ENCODE measurements at places on chromosomes 1 and 21.

- no peak for DNase-seq
These were observed 65.6 kb downstream of the OPTC start for GRCh38 chr1:203559523-203559922.

- no peak for DNase-seq
These were observed 28.2 kb downstream of the FAAH start for GRCh38 chr1:46422261-46422871.

DNA sequence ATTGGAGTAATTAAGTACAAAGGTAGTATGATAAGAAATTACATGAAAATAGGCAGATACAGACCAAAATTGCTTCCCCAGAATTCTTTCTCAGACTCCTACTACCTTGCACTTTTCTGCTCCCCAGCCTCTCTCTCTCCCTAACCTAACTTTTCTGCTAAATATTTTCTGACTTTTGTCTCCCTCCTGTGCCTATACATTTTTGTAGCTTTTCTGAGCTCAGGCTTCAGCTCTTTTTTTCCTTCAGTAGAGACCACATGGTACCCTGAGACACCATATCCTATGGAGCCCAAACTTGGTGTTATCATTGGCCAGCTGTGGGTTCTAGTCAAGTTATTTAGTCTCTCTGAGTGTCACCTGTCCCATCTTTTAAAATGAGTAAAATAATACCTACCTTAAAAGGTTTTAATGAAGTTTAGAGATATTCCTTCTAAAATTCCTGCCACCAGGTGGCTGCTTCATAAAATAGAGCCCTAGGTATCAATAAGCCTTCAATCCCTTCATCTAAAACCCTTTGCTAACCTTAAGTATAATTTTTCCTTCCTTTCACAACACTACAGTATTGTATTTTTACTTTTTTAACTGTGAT is 237.6 kb upstream of the DUSP10 start:
- no peak for DNase-seq

DNA sequence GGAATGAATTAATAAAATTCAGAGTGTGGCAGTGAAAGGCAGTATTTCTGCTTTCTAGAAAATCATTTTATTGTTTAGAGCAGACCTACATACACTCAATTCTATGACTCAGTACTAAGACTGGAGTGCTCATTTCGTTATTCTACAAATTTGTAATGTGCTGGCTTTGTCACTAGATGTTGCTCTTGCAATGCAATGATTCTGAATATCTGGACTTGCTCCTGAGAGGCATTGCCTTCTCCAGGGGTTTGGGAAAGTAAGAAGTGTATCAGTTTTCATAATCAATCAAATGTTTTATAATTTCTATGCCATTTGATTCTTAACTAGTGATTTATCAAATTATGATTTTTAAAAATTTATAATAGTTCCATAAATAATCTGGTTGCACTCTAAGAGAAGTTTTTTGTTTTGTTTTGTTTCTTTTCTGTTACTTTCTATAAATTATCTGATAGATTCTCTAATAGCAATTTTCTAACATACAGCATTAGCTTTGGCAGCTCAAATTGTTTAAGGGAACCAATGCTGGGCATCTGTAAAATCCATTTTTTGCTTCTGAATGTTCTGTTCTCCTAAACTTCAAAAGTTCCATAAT is 280.5 kb upstream of the SGIP1 start:
- no peak for DNase-seq

DNA sequence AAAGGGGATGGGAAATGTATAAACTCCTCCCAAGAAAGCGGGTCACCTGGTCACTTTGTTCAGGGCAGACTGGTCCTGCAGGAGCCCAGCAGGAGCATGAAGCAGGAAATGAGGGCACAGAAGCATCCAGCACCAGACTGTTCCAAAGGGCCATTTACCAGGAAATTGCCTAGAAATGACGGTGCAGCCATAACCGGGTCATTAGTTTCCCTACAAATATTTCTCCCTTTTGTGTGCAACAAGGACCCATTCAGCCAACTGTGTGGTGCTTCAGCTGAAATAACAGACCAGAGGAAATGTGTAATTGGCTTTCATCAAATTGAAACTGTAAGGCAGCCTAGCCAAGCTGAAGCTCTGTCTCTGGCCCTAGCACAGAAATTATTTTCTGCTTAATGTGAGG is 7.6 kb upstream of the CTTNBP2NL start:
- no peak for DNase-seq

DNA sequence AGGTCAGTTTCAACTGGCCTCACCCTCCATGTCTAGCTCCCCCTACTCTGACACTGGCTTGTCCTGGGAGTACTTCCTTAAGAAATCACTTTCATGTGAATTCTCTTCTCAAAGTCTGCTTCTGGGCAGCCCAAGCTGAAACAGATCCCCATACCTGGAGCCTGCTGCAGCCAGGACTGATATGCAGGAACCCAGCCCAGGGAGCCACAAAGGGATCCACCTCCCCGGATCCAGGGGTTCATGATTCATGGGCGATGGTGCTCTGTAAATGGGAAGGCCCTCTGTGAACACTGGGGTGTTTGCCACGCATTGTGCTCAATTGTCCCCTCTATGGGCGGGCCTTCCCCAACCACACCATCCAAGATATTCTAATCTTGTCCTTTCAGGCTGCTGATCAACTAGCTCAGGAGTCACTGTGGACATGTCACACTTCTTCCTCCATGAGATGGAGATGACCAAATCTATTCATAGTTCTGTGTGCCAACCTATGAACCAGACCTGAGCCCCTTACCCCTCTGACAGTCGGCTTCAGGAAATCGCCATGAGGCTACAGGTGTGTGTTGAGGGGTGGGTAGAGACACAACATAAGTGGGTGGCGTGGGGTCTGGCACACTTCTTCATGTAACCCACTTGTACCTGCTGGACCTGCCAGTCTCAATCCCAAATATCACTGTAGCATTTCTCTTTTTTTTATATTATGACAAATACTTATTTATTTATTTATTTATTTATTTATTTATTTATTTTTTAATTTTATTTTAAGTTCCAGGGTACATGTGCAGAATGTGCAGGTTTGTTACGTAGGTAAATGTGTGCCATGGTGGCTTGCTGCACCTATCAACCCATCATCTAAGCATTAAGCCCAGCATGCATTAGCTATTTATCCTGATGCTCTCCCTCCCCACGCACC is 41.8 kb downstream of the RUNX3 start:
- no peak for DNase-seq

- DNase-seq, result no peak
These were observed 29.1 kb upstream of the IRF2BP2 start for GRCh38 chr1:234638832-234639799.

DNA sequence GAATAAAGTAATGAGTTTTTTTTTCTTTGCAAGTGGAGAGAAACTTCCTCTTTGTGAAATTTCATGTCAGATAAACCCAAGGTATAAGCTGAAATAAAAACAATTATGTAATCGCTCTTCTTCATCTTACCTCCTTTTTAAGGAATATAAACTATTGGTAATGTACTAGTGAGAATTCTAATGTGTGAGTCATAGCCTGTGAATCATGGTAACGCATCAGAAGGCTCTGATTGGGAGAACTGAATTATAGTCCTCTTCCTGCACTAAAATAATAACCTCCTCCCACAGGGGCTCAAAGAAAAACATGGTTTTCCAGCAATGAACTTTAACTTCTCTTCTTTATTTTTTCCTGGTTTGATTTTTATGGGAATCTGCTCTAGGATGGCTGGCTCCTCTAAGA is 57.1 kb upstream of the COX20 start:
- DNase-seq, result no peak

- no peak for DNase-seq
These were observed 6.7 kb downstream of the GORAB start for GRCh38 chr1:170538687-170539086.

DNA sequence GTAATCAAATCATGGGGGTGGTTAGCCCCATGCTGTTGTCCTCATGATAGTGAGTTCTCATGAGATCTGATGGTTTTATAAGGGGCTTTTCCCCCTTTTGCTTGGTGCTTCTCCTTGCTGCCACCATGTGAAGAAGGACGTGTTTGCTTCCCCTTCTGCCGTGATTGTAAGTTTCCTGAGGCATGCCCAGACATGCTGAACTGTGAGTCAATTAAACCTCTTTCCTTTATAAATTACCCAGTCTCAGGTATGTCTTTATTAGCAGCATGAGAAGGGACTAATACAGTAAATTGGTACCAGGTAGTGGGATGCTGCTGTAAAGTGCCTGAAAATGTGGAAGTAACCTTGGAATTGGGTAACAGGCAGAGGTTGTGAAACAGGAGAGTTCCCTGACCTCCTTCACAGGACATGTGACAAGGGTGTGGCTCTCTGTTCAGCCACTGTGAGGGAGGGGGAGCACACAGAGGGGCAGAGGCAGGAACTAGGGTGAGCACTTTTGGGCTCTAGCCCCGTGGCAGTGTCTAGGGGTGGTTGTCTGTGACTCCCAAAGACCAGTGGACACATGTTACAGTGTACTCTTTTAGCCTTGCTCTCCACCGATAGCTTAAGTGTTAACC is 105.3 kb downstream of the BACH1 start:
- peak; percentile 36 for DNase-seq

- no peak for DNase-seq
These were observed 89.2 kb downstream of the TTLL7 start for GRCh38 chr1:83909687-83910086.

DNA sequence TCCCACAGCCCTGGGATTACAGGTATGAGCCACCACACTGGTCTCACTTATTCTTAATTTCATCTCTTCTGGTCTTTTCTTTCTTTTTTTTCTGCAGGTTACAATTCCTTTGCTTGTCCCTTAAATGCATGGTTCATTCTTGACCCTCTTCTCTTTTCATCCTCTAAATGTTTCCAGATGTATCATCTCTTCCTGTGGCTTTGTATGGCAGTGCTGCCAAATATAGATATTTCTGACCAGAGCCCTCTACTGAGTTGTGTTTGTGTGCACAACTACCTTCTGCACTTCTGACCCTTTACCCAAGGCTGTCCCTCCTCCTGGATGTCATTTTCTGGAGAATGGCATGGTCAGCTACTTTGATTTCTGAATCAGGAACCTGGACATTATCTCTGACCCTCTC is 32.5 kb downstream of the OLFML3 start:
- DNase-seq, result no peak

GRCh38 chr1:3624200-3625136 is at the start of gene TPRG1L:
Gene TPRG1L, plus strand, starts transcription at chr1:3625015. Its CDS starts 58 bp downstream, at chr1:3625073.
- peak; percentile 98 for DNase-seq

DNA sequence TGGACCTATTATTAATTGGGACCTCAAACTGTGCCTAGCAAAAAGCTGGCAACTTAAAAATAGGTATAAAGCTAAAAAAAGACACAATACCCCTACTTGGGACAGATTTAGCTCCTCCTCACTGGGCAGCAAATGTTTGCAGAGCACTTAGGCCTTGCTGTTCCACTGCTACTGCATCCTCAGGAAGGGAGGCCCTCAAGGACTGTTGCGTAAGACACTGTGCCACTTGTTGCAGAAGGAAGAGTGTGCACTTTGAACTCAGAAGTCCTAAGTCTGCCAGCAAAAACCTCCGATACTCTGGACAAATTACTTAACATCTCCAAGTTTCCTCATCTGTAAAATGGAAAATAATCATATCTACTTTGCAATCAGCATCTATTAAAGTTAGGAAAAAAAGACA is 322.9 kb downstream of the BARHL2 start:
- no peak for DNase-seq

- DNase-seq, result no peak
These were observed 601.7 kb downstream of the NPHP4 start for GRCh38 chr1:5390504-5390903.

DNA sequence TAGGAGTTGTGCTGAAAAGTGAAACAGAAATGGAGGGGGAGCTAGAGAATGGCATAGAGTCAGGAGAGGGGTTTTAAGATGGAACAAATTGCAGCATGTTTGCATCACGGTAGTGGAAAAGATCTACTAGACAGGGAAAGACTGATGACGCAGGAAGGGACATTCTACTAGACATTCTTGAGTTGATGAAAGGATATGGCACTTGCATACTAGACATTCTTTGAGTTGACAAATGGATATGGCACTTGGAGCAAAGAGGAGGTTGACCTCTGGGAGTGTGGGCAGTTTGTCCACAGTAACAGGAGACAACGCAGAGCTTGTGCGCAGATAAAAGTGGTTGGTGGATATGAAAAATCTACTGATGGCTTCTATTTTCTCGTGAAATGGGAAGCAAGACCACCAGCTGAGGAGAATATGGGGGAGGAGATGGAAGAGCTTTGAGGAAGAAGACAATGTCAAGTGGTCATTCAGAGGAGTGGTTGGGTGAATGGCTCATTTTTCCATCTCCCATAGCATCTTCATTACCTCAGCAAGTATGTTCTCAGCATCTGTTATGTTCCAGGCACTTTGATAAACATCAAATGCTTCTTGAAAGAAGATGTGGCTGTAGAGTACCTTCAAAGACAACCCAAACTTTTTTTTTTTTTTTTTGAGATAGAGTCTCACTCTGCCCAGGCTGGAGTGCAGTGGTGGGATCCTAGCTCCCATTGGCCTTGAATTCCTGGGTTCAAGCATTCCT is 2.4 kb upstream of the CTPS1 start:
- DNase-seq, result no peak

- no peak for DNase-seq
These were observed 24.2 kb downstream of the KCNA10 start for GRCh38 chr1:110494522-110495406.

DNA sequence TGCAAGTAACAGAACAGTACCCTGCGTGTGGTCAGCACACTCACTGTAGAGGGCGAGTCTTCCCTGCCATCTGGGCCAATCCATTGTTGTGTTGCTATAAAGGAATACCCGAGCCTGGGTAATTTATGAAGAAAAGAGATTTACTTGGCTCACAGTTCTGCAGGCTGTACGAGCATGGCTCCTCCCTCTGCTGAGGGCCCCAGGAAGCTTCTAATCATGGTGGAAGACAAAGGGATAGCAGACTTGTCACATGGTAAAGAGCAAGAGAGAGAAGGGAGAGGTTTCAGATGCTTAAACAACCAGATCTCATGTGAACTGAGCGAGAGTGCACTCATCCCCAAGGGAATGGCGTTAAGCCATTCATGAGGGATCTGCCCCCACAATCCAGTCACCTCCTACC is 126.2 kb downstream of the CNIH3 start:
- DNase-seq, result no peak

DNA sequence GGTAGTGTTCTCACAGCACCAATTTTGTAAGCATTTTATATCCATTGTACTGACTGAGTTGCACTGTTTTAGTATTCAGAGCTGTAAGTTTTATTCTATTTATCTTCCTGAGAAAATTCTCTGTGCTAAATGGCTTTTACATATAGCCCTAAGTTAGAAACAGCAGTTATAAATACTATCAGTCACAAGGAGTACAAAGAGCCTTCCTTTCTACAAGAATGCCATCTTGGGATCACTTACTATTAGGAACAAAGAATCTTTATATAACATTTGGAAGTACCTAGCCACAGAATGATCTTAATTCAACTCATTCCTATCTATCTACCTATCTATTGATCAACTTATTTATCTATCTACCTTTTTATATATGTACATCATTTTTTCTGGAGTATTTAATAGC is 423.9 kb upstream of the RGS18 start:
- DNase-seq, result no peak

GRCh38 chr1:192603218-192603787 is 27.7 kb downstream of the RGS1 start:
- DNase-seq, result no peak

- no peak for DNase-seq
These were observed 473.1 kb downstream of the ADGRL2 start for GRCh38 chr1:82273816-82274215.

- peak; percentile 56 for DNase-seq
These were observed at the start of gene SHC1 for GRCh38 chr1:154970631-154971340. Gene SHC1, minus strand, starts transcription at chr1:154970747. Its CDS starts 221 bp downstream, at chr1:154970526.

Data from CD4-positive, alpha-beta T cell treated with Interferon gamma for 1 hour (primary cell).